ENCODE measurements at places on chromosomes 2 and 18.

GRCh38 chr2:96308248-96308647 is 2.9 kb upstream of the SNRNP200 start:
- DNase-seq = no peak

GRCh38 chr18:9244376-9244775 is 90.2 kb upstream of the TWSG1 start:
- DNase-seq = no peak

- DNase-seq = no peak
Measured at GRCh38 chr2:3929374-3929773, 226.0 kb downstream of the DCDC2C start.

GRCh38 chr2:47918043-47918442 is 11.7 kb upstream of the FBXO11 start:
- no peak for DNase-seq
